ENCODE measurements at places on chromosomes 7 and 10.
A peak's percentile ranks its signal among the peaks of the same experiment; 100 is the strongest.

DNA sequence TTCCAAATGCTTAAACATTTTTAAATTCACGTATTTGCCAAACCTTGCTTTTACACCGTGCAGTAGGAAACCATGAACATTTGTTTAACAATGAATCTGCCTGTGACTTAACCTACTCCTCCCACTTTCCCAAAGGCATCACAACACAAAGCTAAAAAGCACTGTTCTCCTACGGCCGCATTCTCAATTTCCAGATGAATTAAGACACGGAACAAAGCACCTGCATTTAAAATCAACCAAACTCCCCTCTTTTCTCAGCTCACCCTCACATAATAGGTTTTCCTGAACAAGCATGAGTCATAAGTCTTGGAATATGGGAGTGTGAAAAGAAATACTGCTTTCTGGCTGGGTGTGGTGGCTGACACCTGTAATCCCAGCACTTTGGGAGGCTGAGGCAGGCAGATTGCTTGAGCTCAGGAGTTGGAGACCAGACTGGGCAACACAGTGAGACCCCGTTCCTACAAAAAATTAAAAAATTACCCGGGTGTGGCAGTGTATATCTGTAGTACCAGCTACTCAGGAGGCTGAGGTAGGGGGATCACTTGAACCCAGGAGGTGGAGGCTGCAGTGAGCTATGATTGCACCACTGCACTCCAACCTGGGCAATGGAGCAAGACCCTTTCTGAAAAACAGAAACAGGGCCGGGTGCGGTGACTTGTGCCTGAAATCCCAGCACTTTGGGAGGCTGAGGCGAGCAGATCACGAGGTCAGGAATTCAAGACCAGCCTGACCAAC lies 51.7 kb upstream of the CYTH3 start:
- DNase-seq = no peak

GRCh38 chr10:130141460-130141859 lies 5.3 kb downstream of the GLRX3 start:
- DNase-seq = no peak

DNA sequence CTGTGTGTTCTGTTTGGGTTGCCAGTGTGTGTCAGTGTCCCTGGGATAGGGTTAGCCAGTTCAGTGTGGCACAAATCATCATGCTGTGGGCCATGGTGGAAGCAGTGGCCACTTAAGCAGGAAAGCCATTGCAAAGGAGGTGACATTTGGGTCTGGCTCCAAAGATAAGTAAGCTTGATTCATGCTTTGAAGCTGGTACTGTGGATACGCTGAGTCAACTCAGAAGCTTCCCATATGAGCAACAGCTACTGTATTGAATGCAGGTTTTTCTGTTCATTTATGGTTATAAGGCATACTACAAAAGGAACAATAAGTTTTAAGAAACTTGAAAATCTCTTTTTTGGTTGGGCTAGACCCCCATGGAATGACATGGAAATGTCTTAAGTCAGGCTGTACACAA lies 143.1 kb downstream of the BMPER start:
- no peak for DNase-seq

GRCh38 chr10:34985823-34986222 lies 104.3 kb downstream of the CUL2 start:
- DNase-seq = no peak

DNA sequence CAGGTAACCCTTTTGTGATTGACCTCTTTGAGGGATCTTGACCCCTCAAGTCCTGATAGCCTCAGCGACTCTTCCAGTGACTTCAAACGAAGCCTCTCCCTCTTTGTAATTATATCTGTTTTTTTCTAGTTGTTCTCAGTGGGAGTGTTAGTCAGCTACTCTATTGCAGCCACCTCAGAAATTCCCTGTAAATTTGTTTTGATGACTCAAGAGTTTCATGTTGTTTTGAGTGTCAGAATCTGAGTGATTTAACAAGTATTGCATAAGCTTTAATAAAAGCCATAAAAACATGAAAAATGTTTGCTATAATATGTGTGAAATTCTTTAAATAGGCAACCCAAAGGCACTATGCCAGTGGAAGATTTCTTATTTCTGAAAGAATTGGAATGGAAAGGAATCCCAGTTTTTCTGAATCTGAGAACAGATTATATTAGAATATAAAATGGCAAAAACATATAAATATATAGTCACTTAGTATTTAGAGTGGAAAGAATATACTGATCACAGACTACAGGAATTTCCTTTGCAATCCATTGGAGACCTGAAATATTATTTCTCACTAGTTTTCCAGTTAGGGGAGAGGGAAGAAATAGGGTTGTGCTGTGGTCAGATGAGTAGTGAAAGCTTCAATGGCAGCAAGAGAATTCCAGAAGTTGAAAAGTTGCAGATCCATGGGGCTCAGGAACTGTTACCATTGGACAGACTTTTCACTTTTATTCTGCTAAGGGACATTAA lies 94.4 kb upstream of the SEMA3C start:
- no peak for DNase-seq

- no peak for DNase-seq
Observed at GRCh38 chr7:55273186-55273980, 91.8 kb upstream of the LANCL2 start.

DNA sequence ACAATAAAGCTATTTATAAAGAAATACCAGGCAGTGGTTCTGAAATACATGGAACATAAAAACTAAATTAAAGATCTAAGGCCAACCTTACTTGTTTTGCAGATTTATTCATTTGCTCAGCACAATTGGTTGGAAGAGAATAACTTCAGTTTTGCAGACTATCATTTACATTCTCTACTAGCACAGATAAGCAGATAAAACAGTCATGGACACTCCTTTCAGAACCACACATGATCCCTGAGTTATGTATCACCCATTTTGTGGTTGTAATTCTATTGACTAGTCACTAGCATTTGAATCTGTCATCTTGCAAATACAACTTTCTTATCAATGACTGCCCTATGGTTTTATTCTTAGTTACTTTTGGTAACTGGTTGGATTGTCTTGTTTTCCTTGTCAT lies 45.1 kb downstream of the PRKAR2B start:
- no peak for DNase-seq

DNA sequence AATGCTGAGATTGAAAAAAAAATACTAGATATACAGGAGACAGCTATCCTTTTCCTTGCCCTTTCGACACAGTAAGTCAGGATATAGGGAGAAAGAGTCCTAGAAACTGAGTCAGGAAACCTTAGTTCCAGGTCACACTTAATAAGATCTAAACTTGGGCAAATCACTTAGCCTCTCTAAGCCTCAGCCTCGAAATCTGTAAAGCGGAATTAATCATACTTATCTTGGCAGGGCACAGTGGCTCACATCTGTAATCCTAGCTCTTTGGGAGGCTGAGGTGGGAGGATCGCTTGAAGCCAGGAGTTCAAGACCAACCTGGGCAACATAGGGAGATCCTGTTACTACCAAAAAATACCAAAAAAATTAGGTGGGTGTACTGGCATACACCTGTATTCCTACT lies 4.6 kb downstream of the GARIN1A start:
- DNase-seq = no peak

DNA sequence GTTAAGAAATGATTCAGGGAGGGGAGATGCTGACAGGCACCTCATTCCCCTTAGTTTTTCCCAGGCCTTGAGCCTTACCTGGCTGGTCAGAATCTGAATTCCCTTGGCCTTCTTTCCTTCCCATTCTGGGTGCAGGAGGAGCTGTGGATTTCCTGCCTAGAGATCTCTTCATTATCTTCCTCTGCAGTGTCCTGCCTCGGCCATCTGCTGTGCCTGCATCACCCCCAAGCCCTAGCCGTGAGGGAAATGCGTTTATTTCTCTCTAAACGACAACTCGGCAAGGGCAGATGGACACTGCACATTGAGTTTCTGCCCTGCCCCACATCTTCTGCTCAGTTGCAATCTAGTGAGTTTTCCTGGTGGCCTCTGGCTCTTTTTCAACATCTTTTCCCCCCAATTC lies 26.7 kb downstream of the ZCWPW1 start:
- DNase-seq = no peak

DNA sequence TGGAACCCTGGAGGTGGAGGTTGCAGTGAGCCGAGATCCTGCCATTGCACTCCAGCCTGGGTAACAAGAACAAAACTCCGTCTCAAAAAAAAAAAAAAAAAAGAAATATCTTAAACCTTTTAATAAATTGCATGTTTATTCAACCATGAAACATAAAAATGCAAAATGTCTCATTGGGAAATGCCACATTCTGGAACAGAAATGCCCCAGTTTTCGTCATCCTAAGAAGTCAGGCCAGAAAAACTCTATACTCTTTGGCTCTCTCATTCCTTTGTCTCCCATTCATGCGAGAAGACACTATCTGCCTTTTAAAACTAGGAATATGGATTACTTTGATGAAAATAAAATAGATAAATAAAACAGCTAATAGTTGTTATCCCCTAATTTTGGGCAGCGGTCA lies 21.5 kb upstream of the ABLIM1 start:
- no peak for DNase-seq

DNA sequence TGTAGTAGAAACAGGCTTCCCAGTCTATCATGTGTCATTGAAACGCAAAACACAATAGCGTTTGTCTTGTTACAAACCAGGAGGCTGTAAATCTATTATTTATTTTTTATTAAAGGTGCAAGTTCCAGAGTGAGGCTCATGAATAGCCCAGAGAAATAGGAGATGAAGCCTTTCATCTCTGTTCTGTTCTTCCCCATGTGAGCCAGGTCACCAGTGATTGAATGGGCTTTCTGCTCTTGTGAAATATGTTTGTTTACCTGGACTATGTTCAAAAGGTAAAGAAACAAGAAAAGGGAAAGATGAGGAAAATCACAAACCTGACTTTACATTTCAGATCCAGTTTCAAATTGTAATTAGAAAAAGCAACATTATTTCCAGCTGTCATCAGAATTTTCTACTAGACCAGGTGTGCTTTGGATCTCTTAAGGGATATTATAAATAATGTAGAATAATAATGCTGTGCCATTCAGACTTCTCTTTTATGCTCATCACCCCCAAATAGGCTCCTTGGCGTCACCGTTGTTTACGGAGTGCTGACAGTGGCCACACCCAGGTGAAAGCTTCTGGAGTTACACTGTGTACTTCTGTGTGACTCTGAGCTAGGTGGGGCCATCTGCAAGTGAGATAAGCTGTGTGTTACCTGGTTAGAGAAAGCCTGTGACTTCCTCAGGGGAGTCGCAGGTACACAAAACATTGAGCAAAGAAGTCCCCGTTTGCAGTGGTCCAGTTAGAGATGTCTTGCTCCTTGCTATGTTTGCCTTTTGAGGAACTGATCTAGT lies 274.9 kb downstream of the SDK1 start:
- no peak for DNase-seq

GRCh38 chr10:121041906-121042305 lies 190.7 kb downstream of the WDR11 start:
- no peak for DNase-seq

DNA sequence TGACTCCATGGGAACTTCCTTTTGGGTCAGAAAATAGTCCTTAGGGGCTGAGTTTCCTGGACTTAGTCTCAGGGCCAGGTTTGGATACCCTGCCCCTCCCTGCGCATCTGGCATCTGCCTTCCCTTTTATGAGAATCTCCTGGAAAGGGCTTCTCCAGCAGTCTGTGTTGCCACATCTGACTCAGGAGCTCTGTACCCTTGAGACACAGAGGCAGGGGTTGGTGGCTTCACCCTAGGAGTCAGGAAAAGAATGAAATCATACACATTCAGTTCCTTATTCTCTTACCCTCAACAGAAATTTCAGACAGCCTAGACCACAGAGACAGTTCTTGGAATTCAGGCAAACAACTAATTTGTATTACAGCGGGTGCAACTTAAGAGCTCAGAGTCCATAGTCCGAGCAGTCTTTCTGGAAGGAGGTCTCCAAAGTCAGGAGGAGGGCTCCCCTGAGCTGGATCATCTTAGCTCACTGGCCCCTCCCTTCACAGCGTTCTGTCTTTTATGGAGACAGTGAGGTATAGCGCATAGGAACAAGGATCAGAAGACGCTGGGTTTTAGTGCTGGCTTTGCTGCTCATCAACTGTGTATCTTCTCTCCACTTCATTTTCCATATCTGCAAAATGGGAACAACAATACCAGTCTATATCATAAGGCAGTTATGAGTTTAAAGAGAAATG lies 3.0 kb upstream of the PLAU start:
- no peak for DNase-seq

GRCh38 chr10:126705131-126705530 lies 34.6 kb upstream of the C10orf90 start:
- no peak for DNase-seq

DNA sequence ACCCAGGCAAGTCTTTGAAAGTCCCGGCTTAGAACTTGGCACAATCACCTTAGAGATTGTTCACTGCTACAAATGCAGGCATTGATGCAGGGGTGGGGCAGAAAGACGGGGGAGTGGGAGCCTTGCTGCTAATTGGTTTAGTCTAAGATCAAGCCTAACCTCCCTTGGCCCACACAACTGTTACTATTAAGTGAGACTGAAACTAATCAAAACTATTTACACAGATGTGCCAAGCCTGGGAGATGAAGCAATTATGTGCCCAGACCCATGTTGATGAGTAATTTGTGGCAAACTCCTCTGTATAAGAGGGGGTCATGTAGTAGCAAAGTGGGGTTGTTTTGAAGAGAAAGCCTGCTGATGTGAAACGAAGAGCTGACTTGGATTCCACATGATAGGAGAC lies 178.2 kb upstream of the ITGB1 start:
- peak; percentile 41 for DNase-seq

- peak; percentile 59 for DNase-seq
Observed at GRCh38 chr10:100508691-100509150, 10.9 kb downstream of the SEC31B start.

DNA sequence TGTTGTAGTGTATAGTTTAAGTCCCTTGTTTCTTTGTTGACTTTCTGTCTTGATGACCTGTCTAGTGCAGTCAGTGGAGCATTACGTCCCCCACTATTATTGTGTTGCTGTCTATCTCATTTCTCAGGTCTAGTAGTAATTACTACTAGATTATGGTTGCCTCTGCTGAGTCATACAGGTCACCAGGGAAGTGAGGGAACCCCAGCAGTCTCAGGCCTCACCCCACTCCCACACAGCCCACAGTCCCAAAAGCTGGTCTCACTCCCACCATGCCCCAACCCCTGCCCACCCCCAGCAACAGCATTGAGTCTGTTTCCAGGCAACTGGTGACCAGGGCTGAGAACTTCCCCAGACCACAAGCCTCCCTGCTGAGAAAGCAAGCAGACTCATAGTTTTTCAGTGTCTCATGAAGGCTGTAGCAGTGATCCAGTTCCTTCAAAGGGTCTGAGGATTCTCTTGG lies 88.0 kb downstream of the PLXDC2 start:
- no peak for DNase-seq

DNA sequence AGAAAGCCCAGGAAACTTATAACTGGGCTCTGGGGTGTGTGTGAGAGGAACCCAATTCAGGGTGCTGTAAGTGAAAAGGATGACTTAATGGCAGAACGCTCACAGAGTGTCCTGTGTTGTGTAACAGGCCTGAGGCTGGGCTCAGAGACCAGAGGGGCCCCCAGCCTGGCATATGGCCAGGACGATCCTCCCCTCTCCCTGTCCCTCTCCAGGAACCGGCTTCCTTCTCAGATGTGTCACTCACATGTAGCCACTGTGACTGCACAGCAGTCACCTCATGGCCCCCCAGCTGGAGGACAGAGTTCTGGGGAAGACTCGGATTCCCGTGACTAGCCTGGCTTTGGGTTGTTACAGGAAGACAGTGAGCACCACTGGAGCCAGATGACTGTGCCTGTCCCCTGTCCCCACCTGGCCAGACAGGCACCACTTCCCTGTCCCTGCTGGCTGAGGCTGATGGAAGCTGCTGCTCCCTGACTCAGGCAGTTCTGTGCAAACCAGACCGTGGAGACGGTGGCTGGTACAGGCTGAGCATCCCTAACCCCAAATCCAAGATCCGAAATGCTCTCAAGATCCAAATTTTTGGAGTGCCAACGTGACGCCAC lies 220.5 kb downstream of the MLLT10 start:
- DNase-seq = no peak
